NCI-H748 treated with DMSO at 0.1 percent for 48 hours (cell line): ENCODE measurements at places on chromosomes 5 and 9.
A peak's percentile ranks its signal among the peaks of the same experiment; 100 is the strongest.

DNA sequence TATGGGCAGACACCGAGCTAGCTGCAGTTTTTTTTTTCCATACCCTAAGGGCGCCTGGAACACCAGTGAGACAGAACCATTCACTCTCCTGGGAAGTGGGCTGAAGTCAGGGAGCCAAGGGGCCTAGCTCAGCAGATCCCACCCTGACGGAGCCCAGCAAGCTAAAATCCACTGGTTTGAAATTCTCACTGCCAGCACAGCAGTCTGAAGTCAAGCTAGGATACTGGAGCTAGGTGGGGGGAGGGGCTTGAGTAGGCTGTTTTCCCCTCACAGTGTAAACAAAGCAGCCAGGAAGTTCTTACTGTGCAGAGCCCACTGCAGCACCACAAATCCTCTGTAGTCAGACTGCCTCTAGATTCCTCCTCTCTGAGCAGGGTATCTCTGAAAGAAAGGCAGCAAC is 151.7 kb upstream of the HCN1 start:
- peak; percentile 60 for DNase-seq

- DNase-seq = no peak
Observed at GRCh38 chr5:98031496-98031895, 742.0 kb upstream of the RGMB start.

- no peak for DNase-seq
Observed at GRCh38 chr5:168991311-168991710, 309.6 kb downstream of the SLIT3 start.

DNA sequence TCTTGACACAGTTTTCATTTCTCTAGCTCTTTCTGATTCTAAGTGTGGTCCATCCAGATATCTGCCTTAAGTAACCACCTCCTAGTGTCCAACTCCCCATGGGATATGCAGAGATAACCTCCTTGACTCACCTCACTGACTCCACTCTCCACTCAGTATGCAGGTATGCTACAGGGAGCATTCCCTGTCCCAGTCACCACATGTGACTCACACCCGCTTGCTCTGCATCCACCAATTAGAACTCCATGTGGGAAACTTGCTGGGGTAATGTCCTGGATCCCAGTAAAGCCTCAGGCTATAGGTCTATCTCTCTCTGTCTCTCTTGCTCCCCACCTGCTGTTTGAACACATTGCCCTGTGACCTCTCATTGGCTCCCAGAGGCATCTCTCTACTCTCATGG is 563.9 kb downstream of the HTR1A start:
- no peak for DNase-seq

DNA sequence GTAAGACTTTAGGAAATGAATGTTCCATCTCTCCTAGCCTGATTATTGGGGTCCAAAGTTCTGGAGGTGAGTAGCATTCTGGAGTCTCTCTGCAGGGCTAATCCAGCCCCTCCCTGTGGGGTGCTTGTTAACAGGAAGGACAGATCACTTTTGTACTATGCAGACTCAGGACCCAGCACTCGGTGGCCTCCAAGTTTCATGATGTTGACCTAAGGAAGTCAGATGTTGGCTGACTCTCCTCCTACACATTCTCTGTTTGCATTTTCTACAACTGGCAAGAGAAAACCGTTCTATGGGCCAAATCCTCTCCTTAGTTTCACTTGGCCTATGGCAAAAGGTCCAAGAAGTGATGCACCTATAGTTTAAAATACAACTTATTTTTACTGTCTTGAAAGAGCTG is 5.5 kb upstream of the PDE8B start:
- DNase-seq = no peak

DNA sequence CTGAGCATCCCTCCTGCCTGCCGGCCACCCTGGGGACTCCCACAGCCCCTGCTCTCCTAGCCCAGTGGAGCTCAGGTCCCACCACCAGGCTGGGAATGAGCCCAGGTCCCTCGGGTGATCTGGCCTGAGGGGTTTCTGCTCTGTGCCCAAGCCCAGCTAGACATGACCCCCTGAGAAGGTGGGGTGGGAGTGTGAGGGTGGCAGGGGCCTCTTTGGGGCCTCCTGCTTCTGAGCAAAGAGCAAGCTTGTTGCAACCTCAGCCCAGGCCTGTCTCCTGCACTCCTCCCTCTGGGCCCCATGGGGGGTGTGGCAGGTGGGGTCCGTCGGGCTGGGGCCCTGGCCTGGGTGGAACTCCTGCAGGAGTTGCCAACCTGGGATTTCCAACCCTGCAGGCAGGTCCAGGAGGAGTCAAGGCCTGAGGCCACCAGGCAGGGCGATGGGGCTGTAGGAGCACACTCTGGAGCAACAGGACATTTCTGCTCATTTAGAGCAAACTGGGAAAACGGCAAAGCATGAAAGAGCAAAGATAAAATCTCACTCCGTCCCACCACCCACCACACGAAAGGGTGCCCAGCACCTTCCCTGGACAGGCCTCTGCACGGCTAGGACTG is 11.4 kb upstream of the NRARP start:
- DNase-seq = no peak

DNA sequence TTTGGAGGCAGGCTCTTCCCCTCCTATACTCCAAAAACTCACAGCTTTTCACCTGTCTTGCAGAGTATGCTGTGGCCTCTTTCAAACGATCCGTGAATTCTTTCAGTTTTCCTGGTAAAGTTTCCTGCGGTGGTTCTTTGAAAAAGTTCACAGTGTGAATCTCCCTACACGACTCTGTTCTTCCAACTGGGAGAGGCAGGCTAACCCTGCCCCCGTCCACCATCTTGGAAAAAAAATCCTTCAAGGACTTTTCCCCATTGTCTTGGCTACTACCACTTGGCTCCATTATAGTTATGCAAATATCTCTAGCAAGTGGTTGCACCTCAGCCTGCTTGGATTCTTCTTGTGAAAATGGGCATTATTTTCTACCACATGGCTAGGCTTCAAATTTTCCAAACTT is 382.6 kb downstream of the AGTPBP1 start:
- no peak for DNase-seq

DNA sequence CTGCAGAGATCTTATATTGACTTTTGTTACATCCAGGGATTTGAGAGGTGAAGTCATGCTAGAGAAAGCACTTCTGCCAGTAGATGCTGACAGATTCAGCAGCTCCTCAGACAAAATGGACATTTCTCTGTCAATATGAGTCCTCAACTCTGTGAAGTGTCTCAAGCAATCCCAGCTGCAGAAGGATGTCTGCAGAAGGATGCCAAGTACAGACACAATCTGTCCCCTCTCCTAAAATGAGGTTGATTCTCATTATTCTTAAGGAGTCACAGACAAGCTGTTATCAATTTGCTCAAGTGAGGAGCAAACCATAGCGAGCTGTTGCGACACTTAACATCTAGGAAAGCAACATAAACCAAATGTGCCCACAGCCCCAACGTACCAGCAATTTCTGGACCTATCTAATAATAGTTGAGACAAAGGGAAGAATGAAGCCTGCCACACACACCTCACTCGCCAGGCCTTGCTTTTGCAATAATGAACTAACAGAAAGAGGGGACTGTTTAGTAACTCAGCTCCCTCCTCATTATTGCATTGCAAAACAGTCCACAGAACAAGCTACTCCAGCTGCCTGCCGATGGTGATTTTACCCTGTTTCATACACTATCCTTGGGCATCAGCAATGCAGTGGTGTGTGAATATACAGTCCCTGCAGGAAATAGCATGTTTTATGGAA is 364.2 kb upstream of the PDE4D start:
- no peak for DNase-seq

DNA sequence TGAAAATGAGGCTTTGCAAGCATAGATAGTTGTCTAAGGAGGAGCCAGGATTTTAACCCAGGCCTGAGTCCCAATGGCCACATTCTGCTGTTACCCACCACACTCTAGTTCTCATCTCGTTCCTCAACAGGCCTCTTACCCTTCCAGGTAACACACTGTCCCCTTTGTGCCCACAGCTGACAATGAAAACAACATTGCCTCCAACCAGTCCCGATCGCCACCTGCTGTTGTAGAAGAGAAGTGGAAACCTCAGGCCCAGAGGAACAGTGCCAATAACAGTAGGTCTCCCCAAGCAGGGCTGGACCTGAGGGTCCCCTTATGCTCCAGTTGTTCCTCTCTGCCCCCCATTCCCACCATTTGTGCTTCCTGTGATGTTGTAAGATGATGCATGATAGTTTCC is 30.4 kb downstream of the AMBP start:
- DNase-seq = no peak

- DNase-seq = no peak
Observed at GRCh38 chr9:102474357-102474756, 520.8 kb upstream of the CYLC2 start.
